ENCODE measurements at places on chromosomes 7 and 10. TPM values are rescaled to one million over a fixed set of nuclear protein-coding genes. Genes with fewer than 3 reads are reported as not detected.

- DNase-seq, result no peak
Observed at GRCh38 chr10:107623292-107623691, 458.8 kb upstream of the SORCS1 start.

DNA sequence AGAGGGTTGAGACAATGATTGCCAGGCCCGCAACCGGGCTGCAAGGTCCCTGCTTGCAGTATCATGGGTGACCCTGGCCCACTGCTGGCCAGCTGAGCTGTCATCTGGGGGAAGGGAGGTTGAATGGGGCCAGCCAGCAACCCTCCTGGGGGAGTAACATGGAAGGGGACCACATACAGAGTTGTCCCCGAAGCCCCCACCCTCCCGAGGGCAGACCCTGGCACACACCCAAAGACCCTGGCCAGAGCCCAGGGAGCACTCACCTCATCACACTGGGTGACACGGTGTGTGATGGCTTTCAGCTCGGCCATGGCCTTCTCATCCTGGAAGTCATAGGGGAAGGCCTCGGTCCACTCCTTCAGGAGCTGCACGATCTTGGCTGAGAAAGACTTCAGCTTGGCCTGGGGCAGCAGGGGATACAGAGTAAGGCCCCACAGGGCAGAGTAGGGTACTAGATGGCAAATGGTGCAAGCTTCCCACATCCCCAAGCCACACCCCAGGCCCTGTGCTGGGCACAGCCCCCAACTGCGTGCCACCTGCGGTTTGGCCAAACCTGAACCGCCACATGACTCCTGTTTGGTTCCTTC lies 63.4 kb downstream of the CSGALNACT2 start:
- peak; percentile 54 for DNase-seq

- no peak for DNase-seq
Observed at GRCh38 chr10:30127120-30127541, 67.7 kb upstream of the JCAD start.

DNA sequence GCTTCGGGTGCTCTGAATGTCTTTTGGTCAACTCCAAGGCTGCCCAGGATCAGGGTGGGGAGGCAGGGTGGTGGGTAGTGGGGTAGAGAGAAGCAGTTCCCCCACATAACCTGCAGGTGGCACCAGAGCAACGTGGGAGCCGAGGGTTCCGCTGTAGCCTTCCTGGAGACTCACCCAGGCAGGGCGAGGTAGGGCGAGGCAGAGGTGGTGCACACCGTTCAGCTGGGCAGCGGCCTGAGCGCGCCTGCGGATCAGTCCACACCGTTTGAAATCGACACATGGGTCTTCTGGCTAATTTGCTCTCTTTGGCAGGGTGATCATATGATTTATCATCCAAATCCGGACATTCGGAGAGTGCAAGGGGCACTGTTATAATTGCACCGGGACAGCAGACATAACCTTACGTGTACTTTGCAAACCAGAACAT lies 41.4 kb upstream of the MAP3K8 start:
- peak; percentile 84 for DNase-seq

GRCh38 chr7:68734431-68734830 lies 863.8 kb upstream of the AUTS2 start:
- DNase-seq, result no peak

DNA sequence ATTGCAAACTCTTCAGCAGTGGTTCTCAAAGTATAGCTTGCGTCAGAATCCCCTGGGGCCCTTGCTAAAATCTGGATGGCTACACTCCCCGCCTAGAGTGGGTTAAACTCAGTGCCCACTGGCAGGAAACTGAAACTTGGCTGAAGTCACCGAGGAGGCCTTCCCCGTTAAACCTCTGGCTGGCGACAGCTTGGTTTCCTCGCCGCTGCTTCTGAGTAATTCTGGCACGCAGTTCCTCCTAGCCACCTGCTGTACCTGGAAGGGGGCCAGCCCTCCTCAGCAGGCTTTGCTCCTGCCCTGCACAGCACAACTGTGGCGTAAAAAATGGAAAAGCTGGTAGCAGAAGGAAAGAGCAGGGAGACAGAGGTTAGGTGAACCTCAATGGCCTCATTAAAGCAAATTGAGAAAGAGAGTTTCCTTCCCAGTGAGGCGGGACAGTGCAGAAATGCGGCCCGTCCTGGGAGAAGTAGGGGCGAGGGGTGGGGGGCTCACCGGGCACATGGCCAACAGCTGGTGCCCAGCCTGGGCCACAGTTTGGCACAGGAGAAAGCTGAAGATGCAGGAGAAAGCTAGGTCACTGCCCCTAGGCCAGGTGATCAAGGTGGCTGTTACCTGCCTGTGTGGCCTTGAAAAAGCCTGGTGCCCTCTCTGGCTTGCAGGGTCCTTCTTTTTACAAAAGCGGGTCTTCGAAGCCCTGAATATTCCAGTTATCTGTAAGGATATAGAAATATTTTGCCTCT lies 46.6 kb downstream of the ALOX5 start:
- DNase-seq, result peak; percentile 79

DNA sequence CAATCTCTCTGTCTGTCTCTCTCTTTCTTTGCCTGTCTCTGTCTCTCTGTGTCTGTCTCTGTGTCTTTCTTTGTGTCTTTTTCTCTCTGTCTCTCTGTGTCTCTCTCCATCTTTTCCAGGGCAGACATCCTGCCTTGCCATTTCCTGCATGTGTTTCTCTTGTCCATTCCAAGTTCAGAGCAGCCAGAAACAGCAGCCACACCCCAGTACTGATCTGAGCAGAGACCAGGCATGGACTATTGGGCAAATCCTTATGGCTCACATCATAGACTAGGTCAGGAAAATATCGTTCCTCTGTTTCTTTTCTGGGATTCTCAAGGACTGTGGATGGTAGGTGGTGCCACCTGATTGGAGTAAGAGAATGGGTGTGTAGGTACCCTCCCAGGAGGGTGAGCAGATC lies 95.8 kb downstream of the RAMP3 start:
- DNase-seq, result no peak

GRCh38 chr10:75358835-75359421 lies 42.6 kb downstream of the ZNF503 start:
- DNase-seq, result no peak

SLIT1 gene
- total RNA-seq, result 0.41 TPM

AGBL3 gene
- 6.1 TPM for total RNA-seq

PKD1L1 gene
- total RNA-seq, result 0.59 TPM

CYP3A4 gene
- total RNA-seq, result not detected
